Activated CD8-positive, alpha-beta T cell treated with anti-CD3 and anti-CD28 coated beads, Interleukin-2, amount 10 ng/mL, durations not matched to agents 7 days and 5 days (primary cell): ENCODE measurements at places on chromosomes 13 and 19. TPM values are rescaled to one million over a fixed set of nuclear protein-coding genes. Genes with fewer than 3 reads are reported as not detected.

GRCh38 chr13:103203735-103204330 lies 137.6 kb upstream of the SLC10A2 start:
- H3K36me3 ChIP-seq: no peaks in the 10 kb centered on the region
- no peaks in the 10 kb centered on the region for H3K27me3 ChIP-seq
- DNase-seq: no peak
- H3K4me1 ChIP-seq: no peaks in the 10 kb centered on the region
- H3K27ac ChIP-seq: no peak overlapping the region

FFAR1 gene
- total RNA-seq: not detected

DNA sequence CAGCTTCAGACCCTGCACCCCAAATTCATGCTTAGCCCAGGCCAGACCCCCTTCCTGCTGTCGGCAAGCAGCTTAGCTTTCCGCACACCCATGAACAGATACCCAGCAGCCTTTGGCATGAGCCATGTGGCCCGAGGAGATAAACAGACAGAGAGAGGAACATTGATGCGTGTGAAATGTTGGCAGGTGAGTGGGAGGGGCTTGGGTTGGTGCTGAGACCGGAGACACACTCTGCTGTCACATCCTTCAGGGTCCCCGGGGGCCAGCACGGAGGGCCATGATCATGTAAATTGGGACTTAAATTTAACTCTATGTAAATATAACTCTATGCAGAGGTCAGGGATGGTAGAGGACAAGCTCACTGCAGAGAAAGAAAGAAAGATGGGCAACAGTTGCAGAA lies 1.5 kb downstream of the CD22 start:
- DNase-seq: no peak
- H3K4me1 ChIP-seq: peaks cover 21% of the 10 kb centered on the region
- H3K27me3 ChIP-seq: peaks cover 5% of the 10 kb centered on the region
- no peak overlapping the region for H3K27ac ChIP-seq

DNA sequence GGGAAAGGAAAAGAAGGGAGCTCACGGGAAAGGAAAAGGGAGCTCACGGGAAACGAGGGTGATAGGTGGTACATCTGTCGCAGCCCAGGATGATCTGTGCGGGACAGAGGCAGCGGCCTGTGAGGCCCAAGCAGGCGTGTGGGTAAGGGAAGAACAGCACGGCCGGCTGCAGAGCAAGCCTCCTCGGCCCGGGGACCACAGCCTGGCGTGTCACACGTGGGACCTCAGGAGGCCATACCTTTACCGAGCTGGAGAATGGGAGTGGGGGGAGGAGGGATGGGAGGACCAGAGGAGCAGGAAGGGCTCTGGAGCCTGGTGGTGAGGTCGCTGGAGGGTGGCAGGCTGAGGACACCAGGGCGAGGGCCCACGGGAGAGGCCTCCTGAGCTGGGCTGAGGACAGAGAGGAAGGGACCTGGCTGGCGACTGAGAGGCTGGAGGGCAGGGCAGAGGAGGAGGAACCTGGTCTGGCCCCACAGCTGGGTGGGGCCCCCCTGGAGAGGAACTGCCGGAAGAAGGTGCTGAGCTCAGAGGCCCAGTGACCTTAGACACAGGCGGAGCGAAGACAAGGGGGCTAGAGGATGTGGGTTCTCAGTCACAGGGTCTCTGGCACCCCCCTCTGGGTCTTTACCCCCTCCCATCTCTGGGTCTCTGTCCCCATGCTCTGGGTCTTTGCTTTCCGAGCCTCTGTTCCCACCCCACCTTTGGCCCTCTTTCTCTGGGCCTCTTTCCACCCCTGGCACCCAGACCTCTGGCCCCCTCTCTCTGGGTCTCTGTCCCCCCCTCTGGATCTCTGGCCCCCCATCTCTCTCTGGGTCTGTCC lies 2.9 kb upstream of the FTL start:
- peak; percentile 78 for DNase-seq
- H3K27me3 ChIP-seq: no peaks in the 10 kb centered on the region
- H3K27ac ChIP-seq: peak overlapping the region; percentile 96
- H3K36me3 ChIP-seq: peaks cover 64% of the 10 kb centered on the region

- H3K27ac ChIP-seq: no peak overlapping the region
- DNase-seq: no peak
- H3K27me3 ChIP-seq: peaks cover 51% of the 10 kb centered on the region
- no peaks in the 10 kb centered on the region for H3K36me3 ChIP-seq
Measured at GRCh38 chr19:2305452-2306280, 2.3 kb downstream of the LINGO3 start.

ZNF556 gene
- total RNA-seq: not detected

SYCN gene
- not detected for total RNA-seq
